ENCODE measurements at places on chromosomes 16 and 17.

- DNase-seq: no peak
These were observed 9.9 kb upstream of the TBKBP1 start for GRCh38 chr17:47684025-47684424.

DNA sequence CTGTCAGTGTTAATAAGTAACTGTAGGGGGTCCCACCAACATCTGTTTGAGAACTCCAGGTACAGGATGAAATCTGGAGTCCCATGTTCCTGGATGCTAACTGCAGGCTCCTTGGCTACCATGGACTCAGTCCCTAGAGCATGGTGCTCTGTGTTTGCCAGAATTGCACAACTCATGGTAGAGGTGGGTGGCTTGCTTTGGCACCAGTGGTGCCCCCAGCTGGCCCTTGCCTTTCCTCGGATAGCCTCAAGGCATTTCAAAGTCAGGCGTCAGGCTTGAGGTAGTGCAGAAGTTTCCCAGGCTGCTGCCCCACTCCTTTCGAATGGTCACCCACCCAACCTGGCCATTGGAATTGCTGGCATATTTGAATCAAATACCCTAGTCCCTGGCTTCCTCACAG lies 179.9 kb downstream of the RBFOX1 start:
- no peak for DNase-seq

DNA sequence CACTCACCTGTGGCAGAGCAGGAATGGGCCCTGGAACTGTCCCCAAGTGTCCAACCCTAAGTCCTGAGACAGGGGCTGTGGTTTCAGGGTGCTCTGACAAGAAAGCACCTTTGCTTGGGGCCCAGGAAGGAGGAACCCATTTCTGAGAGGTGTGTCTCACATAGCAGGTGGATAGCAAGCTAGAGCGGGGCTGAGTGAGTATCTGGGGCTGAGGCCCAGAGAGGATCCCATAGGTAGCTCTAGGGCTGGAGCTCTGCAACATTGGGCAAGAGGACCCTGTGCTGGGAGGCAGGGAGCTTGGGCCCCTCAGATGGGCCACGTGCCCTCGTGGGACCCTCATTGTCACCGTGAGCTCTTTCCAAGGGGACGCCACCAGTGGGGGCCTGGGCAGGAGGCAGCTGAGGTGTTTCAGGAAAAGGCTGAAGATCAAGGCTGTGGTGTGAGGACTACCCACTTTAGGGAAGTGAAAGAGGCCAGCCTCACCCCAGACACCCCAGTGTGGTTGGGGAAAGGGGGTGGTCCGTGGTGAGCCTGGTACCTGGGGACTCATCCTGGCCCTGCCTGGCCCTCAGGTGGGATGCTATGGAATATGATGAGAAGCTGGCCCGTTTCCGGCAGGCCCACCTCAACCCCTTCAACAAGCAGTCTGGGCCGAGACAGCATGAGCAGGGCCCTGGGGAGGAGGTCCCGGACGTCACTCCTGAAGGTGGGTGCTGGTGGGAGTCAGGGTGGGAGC lies 5.3 kb downstream of the DEF8 start:
- no peak for DNase-seq

- no peak for DNase-seq
These were observed 28.8 kb downstream of the TBC1D3B start for GRCh38 chr17:36147601-36148000.

GRCh38 chr17:44607836-44608690 lies 48.2 kb upstream of the MEIOC start:
- DNase-seq: peak; percentile 82

DNA sequence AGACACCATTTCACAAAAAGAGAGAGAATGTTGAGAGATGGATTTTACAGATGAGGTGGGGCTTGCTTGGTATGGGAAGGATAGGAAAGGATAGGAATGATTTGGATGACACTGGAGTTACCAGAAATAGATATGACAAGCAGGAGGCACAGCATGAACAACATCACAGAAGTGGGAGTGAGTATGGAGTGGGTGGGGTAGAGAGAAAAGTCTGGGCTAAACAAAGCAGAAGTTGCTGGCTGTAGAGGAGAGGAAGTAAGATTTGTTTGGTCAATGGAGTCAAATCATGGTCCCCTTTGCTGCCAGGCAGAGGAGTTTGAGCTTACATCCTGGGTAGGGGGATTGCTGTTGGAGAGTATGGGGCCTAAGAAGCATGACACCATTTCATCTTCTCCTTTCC lies 101.7 kb downstream of the VAT1L start:
- DNase-seq: no peak

GRCh38 chr17:29592850-29593551 lies at the start of gene ANKRD13B:
Gene ANKRD13B (plus strand): TSS chr17:29593132. CDS start chr17:29593622, 490 bp downstream.
- DNase-seq: peak; percentile 55

DNA sequence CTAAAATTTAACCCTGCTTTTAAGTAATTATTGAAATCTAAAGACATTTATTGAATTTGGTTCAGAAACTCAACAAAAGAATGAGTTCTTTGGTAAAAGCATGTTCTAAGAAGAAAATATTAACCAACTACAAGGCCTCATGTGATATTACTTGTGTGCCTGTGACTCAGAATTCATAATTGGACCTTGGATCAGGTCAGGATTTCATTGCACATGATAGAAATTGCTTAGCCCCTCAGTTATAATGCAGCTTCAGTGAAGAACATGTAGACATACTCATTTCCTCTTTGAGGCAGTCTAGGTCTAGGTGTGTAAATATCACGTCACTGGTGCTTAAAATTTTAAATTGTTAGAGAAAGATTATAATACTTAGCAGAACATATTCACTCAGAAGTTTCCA lies 410.0 kb upstream of the SOX9 start:
- DNase-seq: no peak

- DNase-seq: no peak
These were observed 81.3 kb downstream of the SDK2 start for GRCh38 chr17:73562896-73563295.
